ENCODE measurements at places on chromosomes 7 and 10.

DNA sequence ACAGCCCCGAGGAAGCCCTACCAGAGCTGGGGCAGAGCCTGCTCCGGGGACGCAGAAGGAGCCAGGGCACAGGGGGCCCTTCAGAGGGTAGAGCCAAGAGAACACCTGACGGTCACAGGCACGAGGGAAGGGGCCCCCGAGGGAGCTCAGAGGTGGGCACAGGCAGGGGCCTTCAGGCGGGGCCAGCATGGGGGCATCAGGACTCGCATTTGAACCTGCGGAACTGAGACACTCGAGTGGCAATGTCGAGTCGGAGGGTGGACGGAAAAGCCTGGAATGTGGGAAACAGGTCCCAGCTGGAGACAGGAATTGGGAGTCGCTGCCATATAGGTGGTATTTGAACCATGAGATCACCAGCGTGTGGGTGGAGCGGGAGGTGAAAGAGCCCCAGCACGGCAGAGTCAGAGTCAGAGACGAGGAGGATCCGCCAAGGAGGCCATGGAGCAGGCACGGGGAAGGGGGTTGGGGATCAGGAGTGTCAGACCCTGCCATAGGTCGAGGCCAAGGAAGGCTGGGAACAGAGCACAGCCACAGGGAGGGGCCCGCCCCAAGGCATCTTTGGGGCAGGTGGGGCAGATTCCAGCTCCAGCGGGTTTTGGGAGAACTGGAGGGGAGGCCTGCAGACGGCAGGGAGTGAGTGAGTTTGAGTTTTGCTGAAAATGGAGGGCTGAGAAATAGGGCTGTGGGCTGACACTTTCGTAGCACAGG lies 13.8 kb downstream of the STK32C start:
- no peak for DNase-seq

DNA sequence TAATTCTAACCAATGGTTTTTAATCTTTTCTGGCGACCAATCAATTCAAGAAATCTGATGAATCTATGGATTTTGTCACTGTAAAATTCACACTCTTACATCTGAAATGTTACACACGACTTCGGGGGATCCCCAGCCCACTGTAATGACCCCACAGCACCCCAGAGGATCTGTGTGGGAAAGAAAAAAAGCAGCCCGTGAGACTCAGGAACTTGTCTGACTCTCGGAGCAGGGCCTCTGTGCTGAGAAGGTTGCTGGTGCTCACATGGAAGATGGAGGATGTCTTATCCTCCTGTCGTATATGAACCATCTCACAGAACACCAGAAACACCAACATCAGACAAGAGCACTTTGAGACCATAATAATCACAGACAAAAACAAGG lies 228.4 kb upstream of the INHBA start:
- no peak for DNase-seq

GRCh38 chr10:26909753-26910152 lies 49.0 kb upstream of the ABI1 start:
- no peak for DNase-seq

DNA sequence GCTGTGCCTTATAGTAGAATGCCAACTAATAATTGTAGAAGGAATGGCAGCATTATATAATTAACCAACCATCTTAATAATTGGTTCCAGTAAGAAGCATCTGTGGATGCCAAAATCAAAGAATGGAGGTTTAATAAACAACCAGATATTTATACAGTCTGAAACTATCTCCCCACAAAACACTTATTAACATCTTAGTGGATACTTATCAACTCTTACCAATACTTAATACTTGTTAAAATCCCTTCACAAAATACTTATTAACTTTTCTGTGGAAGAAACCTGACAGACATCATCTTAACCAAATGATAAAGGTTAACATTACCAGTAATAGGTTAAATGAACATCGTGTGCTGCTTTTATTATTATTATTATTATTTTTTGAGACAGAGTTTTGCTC lies 29.1 kb upstream of the FAM107B start:
- DNase-seq, result no peak

GRCh38 chr10:71613261-71613777 lies 106.3 kb downstream of the C10orf105 start:
- no peak for DNase-seq

GRCh38 chr10:21758239-21758638 lies 224.2 kb downstream of the MLLT10 start:
- no peak for DNase-seq

DNA sequence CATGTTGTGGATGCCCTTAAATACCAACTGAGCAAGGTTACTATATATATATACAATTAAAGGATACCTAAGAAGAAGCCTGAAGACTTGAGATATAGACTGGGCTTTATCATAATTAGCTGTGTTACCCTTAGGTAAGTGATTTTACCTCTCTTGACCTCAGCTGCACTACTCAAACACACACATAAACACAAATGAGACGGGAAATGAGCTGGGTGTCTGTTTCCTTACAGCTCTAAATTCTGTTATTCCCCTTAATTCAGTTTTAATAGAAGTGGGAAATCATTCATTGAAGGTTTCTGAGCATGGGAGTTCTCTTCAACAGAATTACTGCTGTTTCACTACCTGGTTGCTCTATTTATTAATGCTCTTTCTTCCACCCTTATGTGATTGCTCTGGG lies 60.7 kb downstream of the GBF1 start:
- no peak for DNase-seq

DNA sequence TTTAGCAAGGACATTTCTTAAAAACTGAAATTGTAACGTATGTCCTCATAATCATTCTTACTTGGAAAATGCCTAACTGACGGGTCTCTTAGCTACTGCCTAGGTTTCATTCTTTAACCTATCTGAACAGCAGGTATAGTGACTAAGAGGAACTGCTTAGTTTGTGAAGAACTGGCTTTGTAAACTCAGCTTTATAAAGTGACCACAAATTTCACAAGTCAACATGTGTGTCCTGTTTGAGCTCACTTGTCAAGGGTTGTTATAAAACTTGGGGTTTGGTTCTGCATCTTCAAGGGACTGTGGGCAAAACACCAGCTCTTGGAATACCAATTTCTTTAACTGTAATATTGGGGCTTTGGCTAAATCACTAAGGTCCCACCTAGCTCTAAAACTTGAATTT lies 32.2 kb downstream of the MRPS33 start:
- no peak for DNase-seq

DNA sequence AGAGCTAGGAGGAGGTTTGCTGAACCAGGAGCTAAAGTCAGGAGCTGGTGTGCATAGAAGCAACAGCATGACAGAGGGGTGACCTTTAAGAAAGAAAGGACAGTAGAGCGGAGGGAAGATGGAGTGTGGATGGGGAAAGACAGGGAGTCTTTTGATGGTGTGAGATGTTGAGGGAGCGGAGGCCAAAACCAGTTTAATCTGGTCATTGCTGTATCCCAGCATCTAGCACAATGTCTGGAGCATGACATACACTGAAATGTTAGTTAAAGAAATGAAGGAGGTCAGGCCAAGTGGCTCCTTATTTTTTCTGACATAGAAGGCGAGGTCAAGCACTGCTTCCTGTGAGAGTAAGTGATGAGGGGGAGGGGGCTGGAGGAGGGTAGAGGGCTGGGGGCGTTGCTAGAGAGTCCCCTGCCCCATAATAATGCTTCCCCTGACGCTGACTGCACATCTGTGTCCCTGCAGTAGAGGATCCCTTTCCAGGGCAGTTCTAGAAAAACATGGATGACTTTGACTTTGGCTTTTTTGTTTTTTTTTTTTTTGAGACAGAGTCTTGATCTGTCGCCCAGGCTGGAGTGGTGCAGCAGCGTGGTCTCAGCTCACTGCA lies 70.2 kb downstream of the ZNF467 start:
- no peak for DNase-seq

GRCh38 chr10:50398381-50398780 lies 147.1 kb upstream of the ASAH2 start:
- DNase-seq, result peak; percentile 63

DNA sequence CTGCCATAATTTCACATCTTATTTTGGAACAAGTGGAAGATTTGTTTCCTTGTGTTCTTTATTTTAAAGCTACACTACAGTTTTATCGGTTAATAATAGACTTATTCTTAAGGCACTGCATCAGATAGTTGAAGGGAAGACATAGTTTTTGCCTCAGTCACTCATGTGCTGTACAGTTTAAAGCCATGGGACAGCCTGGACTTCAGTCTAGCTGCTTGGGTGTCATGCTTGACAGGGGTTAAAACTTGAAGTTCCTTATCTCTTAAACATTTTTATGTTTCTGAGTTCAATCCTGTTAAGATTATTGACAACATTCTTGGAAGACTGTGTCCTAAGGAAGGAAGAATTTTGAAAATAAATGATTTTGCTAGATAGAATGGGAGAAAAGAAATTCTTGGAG lies 49.7 kb downstream of the PPP1R9A start:
- DNase-seq, result no peak

Data from astrocyte of the spinal cord (primary cell).